ENCODE measurements at places on chromosomes 7 and 10.

DNA sequence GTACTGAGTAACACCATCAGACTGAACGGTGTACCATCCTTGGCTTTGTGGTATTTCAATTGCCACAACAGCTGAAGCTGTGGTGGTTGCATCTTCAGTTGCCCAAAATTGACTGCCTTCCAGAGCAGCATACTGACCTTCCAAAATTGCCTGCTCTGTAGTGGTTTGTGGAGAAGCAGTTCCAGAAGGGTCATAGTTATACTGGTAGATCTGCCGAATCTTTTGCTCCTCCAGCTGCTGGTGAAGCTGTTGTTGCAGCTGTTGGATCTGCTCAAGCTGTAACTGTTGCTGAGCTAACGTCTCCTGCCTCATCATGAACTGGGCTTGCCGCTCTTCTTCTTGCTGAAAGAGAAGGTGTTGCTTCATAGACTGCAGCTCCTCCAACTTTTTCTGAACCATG, 212.2 kb downstream of the PCLO start:
- no peak for DNase-seq

DNA sequence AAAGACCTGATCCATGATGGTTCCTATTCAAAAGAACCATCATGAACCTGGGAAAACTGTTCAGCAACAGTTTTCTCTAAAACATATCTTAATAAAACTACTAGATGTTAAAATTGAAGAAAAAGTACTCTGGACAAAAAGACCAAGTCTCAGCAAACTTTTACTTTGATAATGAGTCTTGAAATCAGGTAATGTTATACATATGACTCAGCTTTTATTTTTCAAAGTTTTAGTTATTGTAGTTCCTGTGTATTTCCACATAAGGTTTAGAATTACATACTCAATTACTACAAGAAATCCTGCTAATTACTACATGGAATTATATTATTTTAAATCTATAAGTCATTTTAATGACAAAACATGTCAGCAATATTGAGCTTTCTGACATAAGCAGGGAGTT, 42.2 kb downstream of the ZNF33B start:
- no peak for DNase-seq

DNA sequence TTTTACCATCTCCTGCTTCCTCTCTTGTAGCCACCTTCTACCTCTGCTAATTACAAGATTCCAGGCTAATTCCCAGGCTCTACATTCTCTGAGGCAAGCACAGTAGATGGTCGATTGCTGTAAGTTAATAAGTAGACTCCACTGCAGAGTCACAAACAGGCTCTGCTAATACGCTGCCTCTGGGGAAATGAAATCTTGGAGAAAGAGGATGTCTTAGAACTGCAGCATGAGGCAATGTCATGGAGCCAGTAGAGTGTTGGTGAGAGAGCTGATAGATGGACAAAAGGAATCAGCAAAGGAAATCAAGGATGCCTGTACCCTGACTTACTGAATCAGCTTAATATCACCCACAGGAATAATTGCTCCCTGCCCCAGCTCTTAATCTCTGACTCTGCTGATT, 1260.3 kb downstream of the XPNPEP1 start:
- DNase-seq = no peak

DNA sequence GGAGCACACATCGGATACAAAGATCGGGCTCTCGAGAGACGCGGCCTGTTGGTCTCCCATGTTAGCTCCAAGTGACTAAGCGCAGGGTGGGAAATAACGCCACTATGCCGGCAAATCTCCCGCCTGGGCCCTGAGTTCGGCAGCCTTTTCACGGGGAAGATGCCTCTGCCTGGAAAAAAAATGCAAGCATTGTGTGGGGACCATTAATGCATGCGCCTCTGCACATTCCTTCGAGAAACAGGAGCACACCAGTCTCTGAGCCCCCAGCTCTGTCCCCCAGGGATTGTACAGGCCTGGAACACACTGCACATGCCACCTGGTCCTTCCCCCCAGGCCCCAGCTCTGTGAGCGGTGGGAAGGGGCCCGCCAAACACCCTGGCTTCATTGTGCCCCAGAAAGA, 44.1 kb downstream of the FBXW4 start:
- no peak for DNase-seq

GRCh38 chr7:121994625-121995410, 121.9 kb downstream of the PTPRZ1 start:
- DNase-seq = no peak

GRCh38 chr10:33559105-33559504, 224.6 kb upstream of the NRP1 start:
- DNase-seq = no peak

DNA sequence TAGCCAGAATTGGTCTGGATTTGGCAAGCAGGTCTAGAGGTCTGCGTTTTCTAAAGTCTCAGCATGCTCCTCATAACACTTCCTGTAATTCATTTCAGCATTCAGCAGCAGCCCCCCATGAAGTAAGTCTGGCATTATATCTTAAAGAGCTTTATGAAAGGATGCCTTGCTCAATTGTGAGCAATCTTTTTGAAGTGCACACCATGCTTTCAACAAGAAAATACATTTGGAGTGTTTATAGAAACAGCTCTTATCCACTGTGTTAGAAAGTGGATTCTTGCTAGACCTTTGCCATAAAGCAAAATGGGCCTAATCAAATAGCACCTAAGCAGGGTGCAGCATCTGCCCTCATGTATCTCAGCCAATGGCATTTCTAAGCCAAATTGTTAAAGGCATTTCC, 378.0 kb upstream of the AKR1E2 start:
- DNase-seq = no peak

DNA sequence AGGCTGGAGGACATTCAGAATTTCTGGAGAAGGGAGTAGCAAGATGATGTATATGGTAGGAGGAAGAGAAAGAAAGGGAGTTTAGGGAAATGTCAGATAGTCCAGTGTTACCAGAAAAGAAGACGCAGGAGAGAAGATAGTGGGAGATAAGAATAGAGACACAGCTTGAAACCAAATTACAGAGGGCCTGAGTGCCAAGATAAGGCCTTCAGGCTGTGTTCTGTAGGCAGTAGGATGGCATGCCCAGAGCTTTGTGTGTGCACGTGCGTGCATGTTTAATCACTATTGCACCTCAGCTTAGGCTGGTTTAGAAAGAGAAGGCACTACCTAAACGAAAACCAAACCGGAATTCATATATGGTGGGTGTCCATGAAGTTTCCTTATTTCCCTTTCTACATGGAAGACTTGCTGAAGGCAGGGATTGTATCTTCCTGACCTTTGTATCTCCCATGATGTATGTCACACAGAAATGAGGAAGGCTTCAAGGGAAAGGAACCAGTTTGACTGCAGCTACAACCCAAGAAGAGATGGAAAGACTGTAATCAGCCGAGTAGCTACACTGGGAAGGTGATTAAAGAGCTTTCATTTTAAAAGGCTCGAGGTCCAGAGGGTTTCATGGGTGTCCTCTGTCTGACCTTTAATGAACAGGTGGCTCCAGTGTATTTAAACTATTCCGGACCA, 35.8 kb upstream of the BHLHA15 start:
- DNase-seq = no peak

GRCh38 chr10:19021162-19021561, 27.4 kb upstream of the MALRD1 start:
- DNase-seq = no peak
